M059J (cell line): ENCODE measurements at places on chromosomes 1 and 21.

GRCh38 chr1:201896951-201897391 lies 8.3 kb downstream of the SHISA4 start:
- DNase-seq = peak; percentile 85

- no peak for DNase-seq
Measured at GRCh38 chr1:180199018-180199417, 31.0 kb upstream of the LHX4 start.

DNA sequence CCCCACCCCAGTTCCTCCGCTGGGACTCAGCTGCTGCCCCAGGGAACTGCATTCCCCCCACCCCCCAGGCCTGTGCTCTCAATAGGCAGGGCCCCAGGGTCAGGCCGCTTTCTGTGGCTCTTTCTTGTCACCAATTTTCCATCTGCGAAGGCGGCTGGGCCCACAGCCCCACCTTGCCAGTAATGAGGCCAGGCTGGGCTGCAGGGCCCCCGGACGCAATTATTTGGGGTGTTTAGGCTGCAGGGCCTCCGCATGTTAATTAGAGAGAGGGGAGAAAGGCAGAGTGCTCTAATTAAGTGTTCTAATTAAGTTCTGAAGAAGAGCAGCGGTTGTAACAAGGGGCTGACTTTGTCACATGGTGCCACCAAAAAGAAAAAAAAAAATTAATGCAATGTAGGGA lies 71.8 kb downstream of the EPHB2 start:
- no peak for DNase-seq

DNA sequence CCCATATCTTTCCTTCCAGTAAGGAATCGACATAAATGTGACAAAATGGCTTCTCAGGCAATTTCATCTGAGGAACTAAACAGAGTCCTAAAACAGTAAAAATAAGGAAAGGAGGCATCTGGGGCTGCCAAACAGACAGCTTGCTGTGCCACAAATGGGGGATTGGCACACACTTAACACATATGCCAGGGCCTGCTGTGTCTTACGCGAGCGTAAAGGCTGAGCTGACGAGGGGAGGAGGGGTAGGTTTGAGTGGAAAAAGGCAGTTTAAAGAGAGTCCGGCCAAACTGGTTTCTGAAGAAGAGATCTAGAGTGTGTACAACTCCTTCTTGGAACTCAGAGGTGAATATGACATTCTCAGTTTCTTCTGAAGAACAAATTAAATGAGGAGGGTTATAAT lies 244.1 kb upstream of the MAP1LC3C start:
- no peak for DNase-seq

DNA sequence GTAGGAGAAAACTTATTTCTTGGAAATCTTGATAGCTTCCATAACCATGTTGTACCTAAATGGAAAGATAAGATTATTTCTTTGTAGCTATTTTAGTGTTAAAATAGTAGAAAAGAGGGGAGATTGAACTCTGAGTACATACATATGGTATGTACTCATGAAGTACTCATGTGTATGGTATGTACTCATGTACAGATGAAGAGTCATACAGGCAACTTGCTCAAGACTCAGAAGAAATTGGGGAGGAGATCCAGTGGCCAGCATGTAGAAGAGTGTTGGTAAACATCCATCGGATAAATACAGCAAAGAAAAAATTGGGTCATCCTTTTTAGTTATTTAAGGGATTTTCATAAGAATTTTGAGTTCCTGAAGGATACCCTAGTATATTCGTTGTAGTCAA lies 29.0 kb downstream of the MDM4 start:
- no peak for DNase-seq

DNA sequence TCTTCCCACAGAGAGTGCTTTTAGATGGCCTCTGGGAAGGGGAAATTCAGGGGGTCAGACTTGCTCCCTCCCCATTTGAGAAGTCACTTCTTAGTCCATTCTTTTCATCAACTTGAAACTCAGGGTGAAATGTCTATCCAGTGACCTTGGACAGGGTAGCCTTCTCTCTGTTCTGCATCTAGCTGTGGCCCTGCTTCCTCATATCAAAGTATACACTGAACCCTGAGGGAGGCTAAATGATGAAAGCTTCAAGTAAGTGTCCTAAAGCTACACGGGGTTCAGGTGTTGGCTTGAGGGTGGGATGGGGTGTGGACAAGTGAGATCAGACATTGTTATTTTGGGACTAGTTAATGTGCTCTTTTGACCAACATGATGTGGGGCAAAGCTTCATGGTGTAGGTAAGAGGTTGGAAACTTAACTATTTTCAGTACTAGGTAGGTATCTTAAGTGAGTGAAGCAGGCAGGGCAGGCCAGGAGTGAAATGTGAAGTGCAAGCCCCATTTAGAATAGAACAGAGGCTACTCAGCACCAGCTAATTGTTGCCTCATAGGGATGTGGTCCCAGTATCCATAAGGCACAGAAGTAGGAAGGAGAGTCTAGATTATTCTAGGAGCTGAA lies 41.0 kb downstream of the SLAMF6 start:
- no peak for DNase-seq

DNA sequence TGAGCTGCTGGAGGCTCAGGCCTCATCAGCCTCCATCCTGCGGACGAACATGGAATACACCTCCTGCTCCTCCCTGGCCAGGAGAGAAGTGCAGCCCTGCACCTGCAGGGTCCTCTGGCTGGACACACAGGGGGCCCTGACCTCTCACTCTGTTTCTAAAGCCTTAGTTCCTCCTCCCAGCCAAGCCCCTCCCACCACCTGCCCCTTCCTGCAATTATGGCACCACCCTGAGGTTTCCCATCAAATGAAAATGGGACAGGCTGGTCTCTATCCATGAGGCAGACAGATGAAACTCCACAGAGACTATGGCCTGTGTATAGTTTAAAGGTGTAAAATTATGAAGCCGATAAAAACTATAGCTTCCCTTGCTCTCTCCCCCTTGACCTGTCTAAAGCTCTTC lies 42.6 kb downstream of the CACNA1S start:
- DNase-seq = no peak
